ENCODE measurements at places on chromosomes 12 and 14. TPM values are rescaled to one million over a fixed set of nuclear protein-coding genes. Genes with fewer than 3 reads are reported as not detected.

Gene OLR1
- 1.2 TPM for total RNA-seq

Gene TBK1
- 20.4 TPM for total RNA-seq

Gene OR6C2
- not detected for total RNA-seq

Gene LRRK2
- total RNA-seq = 1.6 TPM

Gene GPR65
- total RNA-seq = not detected

Gene SELPLG
- total RNA-seq = 1.2 TPM

Gene CGRRF1
- total RNA-seq = 20.1 TPM

Gene CATSPERB
- not detected for total RNA-seq

Gene ACOT6
- total RNA-seq = not detected

Gene MTERF2
- total RNA-seq = 3.9 TPM

Gene ADAM21
- not detected for total RNA-seq

Gene GPR132
- total RNA-seq = 0.63 TPM

Gene ANO2
- total RNA-seq = not detected

Gene CLEC9A
- not detected for total RNA-seq

Gene PLEKHD1
- total RNA-seq = 0.03 TPM

All from A549 treated with Mapracorat at 1 μM for 4 hours (cell line).